DMS 273 treated with DMSO at 0.1 percent for 48 hours (cell line): ENCODE measurements at places on chromosomes 1 and 21.

GRCh38 chr1:75745276-75745675 is 20.8 kb downstream of the ACADM start:
- no peak for DNase-seq

- DNase-seq = no peak
These were observed 4.1 kb upstream of the PTPN7 start for GRCh38 chr1:202164271-202165037.

DNA sequence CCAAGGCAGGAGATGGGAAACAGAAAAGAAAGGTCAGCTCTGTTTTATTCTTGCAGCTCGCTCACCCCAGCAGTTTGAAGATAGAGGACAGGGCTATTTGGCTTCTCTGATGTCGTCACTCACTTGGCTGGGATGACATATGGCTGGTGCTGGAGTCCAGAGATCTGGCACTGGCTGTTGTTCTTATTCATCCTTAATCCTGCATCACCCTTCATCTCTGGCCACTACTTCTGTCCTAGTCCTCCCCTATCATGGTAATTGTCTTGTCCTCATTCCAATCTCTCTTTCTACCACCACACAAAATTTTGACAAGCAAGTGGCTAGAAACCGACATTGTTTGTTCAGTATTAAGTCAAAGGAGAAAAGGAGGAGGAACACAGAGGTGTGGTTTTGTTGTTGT is 103.8 kb upstream of the PDE4B start:
- DNase-seq = no peak

GRCh38 chr1:162470216-162470615 is 27.4 kb upstream of the UHMK1 start:
- no peak for DNase-seq

DNA sequence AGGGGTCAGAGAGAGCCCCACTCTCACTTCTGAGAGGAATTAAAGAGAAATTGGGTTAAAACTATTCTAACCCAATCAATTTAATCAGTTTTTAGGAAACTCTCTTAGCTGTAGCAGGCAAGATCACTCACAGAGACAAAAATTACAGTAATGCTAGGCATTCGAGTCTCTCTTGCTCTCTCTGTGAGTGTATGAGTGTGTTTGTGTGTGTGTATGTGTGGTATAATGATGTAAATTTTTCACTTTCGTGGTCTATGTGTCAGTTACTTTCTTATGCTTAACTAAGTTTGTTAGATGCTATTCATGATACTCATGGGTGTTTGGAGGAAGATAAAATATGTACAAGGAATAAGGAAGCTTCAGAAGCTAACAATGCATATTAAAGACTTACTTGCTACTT is 131.3 kb downstream of the FASLG start:
- DNase-seq = no peak

DNA sequence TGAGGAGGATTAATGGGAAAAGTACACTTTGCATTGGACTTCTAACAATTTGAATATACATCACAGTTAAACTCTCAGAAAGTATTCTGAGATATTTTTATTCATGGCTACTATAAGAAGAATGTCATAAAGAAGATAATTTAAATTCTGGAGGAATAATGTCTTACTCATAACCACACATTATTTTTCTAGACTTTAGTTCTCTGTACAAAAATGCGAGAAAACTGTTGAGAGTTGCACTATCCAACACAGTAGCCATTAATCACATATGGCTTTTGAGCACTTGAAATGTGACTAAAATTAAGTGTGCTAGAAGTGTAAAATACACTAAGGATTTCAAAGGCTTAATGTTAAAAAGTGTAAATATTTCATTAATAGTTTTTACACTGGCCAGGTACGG is 53.8 kb downstream of the CRB1 start:
- no peak for DNase-seq

- DNase-seq = no peak
These were observed 12.2 kb downstream of the ARHGEF2 start for GRCh38 chr1:155966135-155966534.

DNA sequence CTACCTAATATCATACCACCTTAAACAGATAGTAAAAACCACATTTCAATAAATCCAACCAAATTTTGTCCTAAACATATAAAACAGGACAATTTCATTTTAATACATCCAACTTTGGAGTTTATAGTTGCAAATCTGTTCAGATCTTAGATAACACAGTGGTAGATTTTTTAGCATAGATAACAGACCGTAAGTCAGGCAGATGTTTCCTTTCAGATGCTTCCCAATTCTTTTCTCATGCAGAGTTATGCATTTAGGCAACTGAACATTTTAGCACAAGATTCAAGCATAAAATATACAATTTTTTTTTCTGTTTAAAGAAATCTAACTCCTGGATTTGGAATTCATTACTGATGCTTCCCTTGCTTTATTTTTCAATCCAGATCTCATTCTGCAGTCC is 156.5 kb upstream of the ZNHIT6 start:
- DNase-seq = no peak

DNA sequence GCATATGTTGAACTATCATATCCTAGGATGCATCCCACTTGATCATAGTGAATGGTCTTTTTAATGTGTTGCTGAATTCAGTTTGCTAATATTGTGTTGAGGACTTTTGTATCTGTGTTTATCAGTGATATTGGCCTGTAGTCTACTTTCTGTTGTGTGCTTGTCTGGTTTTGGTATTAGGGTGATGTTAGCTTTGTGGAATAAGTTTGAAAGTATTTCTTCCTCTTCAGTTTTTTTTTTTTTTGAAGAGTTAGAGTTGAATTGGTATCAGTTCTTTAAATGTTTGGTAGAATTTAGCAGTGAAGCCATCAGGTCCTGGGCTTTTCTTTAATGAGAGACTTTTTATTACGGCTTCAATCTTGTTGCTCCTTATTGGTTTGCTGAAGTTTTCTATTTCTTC is 162.3 kb downstream of the VAV3 start:
- no peak for DNase-seq

DNA sequence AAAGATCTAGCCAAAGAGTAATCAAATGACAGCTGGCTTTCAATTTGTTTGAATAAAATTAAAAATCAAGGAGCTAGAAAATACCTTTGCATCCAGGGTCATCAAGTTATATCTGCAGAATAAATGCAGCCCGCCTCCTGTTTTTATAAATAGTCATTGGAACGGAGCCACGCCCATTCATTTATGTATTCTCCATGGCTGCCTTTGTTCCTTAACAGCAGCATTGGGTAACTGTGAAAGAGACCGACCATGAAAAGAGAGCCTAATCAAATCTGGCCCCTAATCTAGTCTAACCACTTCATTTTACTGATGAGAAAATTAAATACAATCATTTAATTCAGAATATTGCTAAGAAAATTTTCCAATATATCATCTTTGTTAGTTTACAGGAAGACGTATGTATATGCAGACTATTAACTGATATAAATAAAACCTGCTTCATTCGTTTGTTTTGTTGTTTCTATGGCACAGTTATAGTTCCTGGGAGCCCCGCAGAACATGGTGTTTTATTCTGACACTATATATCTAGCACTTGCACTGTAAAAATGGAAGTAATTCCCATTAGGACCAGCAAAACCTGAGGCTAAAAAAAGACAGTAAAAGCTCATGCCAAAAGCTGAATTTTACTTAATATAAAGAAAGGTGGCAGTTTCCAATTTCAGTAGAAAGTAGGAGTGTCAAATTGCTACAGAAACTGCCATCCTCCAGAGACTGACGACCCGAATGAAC is 111.8 kb upstream of the PALMD start:
- DNase-seq = no peak

- no peak for DNase-seq
These were observed 30.1 kb upstream of the KCNK2 start for GRCh38 chr1:215052256-215053015.

DNA sequence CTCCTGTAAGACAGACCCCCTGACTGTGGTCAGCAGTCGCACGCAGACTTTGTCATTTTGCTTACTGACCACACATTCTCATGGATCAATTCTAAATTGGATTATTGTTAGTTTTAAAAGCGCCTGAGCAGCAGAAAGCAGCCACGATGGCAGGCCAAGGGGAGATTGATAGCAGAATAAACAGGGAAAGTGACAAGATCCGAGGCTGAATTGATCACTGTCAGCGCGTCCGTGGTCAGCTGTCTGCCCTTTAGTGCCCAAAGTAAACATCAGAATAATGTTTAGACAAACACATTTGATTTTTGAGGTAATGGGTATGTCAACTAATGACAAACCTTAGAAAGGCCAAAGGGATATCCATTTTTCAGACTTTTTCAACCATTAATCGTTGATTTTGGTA is 426.8 kb downstream of the SETD4 start:
- DNase-seq = no peak

GRCh38 chr21:29267666-29268065 is 31.1 kb upstream of the BACH1 start:
- DNase-seq = no peak

DNA sequence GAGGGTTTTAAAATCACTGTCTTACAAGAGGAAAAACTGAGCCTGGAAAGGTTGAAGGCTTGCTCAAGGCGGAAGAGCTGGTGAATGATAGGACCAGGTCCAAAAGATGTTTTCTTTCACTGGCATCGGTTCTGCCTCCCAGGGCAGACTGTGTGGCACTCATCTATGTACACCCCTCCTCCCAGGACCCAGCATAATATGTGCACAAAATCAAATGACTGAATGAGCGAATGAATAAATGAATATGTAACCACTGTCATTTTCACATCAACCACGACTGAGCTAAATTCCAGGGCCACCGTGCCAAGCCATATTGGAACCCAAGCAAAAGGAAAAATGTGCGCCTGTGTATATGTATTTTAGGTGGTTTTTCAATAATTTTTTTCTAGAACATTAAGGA is 99.3 kb upstream of the ZBTB40 start:
- no peak for DNase-seq

DNA sequence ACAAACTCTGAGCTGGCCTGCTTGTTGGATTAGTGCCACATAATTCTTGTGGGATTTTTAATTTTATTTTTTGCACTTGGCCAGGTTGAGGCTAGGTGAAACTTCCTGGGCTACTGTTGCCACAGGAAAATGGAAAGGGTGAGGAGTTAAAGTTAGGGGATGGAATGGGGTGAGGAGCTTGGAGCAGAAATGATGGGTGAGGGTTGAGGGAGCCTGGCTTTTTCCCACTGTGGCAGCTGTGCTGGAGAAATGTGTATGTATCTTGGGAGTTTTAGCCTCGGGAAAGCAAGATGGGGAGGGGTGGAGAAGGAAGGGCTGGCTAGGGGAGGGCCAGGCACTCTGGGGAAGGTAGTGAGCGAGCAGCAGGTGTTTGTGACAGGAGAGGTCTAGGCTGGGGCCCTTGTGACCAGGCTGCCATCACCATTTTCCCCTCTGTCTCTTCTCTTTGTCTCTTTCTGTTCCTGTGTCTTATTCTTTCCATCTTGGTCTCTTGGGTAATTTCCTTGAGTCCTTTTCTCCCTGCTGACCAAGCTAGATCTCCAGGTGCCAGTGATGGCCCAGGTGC is 2.0 kb downstream of the ZNF687 start:
- DNase-seq = no peak

GRCh38 chr21:43806017-43806710 is 16.8 kb downstream of the RRP1 start:
- DNase-seq = no peak

GRCh38 chr1:116370181-116370580 is 2.9 kb upstream of the ATP1A1 start:
- no peak for DNase-seq

DNA sequence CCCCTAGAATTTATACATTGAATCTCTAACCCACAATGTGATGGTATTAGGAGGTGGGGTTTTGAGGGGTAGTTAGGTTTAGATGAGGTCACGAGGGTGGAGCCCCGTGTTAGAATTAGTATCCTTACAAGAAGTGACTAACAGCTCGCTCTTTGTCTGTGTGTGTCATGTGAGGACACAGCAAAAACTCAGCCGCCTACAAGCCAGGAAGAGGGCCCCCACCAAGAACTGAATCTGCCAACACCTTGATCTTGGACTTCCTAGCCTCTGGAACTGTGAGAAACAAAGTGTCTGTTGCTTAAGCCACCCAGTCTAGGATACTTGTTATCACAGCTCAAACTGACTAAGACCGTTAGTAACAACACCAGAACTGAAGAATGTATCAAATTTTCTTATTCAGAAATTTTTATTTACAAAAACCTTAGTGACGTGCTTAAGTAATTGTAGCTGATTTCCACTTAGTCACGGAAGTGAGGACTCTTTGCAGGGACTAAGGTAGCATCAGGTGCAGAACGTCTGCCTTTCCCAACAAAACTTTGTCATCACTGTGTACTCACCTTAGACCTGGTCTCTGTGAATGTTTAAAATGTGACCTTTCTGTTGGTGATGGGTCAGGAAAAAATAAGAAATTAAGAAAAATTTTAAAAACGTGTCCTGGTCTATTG is 24.5 kb upstream of the LRRC8C start:
- DNase-seq = peak; percentile 56

- DNase-seq = no peak
These were observed 3.4 kb upstream of the MARCKSL1 start for GRCh38 chr1:32339363-32339978.

DNA sequence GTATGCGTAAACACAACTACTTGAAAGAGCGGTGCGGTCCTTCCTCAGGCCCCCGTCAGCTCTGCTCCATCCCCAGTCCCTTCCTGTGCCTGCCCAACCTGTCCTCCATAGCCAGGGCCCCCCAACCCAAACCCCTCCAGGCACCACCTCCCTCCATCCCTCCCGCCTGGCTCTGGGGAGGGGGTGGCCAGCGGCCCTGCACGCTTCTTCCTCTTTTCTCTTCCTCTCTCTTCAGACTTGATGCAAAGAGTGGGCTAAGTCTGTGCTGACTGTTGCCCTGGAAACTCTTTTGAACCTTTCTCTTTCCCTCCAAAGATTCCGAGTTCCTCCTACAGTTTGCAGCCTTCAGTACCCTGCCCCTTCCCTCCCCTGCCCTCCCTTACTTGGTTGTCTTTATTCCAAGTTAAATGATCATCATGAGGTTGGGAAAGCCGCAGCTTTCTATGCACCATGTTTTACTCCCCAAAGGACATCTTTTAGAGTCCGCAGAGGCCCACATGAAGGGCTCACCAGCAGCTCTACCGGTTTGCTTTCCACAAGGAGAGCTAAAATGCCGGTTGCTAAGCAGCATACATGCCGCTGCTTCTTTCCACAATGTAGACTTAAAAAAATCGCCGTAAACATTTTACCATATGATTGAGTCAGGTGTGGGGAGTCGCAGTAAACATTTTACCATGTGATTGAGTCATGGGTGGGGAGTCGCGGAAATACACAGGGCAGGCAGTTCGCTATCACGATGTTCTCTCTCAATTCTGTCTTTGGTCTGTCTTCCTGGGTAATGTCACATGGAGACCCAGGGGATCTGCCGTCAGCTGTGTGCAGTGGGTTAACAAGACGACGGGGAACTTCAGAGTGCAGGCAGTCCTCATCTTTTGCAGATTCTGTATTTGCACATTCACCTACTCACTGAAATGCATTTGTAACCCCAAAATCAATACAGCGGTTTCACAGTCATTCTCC is 525.3 kb downstream of the KIF26B start:
- DNase-seq = no peak

DNA sequence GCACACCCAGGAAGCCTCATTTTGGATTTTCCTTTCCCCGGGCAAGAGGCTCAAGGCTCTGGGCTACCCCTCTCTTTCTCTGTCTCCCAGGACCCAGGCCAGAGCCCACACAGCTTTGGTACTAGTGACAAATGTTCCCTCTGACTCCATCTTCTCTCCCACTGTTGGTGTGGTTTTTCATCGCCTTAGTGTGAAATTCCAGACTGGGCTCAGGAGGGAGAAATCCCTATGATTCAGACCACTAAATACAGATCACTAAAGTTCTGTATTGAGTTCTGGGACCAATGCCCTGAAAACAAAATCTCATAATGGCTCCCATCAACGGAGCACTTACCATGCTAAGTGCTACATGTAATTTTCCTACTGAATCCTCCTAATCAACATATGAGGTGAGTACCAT is 26.1 kb downstream of the IQGAP3 start:
- DNase-seq = no peak

- no peak for DNase-seq
These were observed 50.4 kb downstream of the RAP1GAP start for GRCh38 chr1:21618561-21619374.

GRCh38 chr1:114623364-114623763 is 41.9 kb upstream of the BCAS2 start:
- DNase-seq = no peak
